ENCODE measurements at places on chromosomes 2 and 18.

GRCh38 chr2:235845245-235845644, 322.9 kb downstream of the GBX2 start:
- no peak for DNase-seq

DNA sequence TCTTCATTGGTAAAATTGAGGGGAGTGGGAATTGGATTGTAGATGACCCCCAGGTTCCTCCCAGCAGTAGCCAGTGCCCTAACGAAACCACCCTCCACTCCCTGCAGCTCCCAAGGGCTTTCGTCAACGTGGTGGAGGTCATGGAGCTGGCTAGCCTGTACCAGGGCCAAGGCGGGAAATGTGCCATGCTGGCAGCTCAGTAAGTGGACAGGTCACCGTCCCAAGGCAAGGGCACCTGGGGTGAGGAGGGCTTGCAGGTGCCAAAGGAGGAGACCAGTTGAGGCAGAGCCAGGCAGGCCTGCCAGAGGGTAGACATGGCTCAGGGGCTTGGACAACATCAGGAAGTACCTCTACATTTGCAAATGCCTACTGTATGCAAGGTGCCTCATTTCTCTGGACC, 122.6 kb upstream of the PPP1CB start:
- no peak for DNase-seq

GRCh38 chr2:36338827-36339145, 16.8 kb upstream of the CRIM1 start:
- no peak for DNase-seq

- DNase-seq = no peak
Observed at GRCh38 chr2:8575834-8576423, 105.9 kb upstream of the ID2 start.

- no peak for DNase-seq
Observed at GRCh38 chr2:39723946-39724827, 54.9 kb downstream of the THUMPD2 start.
